ENCODE measurements at places on chromosomes 11 and 22.

GRCh38 chr11:27453701-27454100 lies 18.9 kb downstream of the LGR4 start:
- DNase-seq: no peak

DNA sequence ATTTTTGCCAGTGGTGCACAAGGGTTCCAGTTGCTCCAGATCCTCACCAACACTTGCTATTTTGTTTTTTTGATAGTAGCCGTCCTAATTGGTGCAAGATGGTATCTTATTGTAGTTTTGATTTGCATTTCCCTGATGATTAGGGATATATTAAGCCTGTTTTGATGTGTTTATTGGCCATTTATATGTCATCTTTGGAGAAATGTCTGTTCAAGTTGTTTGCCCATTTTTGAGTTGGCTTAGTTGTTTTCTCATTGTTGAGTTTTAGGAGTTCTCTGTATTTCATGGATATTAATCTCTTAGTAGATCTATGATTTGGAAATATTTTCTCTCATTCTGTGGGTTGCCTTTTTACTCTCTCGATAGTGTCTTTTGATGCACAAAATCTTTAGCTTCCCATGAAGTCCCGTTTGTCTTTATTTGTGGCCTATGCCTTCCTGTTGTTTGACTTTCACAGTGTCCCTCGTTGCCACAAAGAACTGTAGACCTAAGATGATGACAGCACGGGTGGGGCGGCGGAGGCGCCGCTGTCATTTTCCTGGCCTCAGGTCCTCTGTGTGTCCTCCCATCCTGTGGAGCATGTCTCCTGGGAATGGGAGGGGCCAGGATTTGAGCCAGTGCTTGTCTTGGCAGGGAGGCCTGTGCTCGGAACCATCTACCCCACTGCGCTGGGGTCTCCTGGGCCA lies 33.5 kb downstream of the LRP5 start:
- DNase-seq: no peak

DNA sequence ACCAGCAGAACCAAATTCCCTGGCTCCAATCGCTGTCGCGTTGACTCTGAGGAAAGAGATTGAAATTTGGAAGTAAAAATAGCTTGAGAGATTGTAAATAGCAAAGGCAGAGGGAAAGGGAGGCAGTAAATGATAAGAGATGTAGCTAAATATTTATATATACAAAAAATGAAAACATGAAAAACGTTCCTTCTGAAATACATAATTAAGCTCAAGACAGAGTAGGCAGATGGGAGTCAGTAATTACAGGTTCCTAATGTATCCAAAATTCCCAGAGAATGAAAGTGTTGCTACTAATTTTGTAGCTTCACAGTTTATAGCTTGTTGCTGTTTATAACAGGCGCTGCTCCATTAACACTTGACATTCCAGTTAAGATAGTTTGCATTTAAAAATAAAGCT lies 648.7 kb downstream of the KCNA4 start:
- no peak for DNase-seq

- no peak for DNase-seq
Measured at GRCh38 chr11:78740199-78741071, 165.8 kb upstream of the NARS2 start.

- DNase-seq: no peak
Measured at GRCh38 chr11:26867286-26867685, 126.6 kb upstream of the FIBIN start.

DNA sequence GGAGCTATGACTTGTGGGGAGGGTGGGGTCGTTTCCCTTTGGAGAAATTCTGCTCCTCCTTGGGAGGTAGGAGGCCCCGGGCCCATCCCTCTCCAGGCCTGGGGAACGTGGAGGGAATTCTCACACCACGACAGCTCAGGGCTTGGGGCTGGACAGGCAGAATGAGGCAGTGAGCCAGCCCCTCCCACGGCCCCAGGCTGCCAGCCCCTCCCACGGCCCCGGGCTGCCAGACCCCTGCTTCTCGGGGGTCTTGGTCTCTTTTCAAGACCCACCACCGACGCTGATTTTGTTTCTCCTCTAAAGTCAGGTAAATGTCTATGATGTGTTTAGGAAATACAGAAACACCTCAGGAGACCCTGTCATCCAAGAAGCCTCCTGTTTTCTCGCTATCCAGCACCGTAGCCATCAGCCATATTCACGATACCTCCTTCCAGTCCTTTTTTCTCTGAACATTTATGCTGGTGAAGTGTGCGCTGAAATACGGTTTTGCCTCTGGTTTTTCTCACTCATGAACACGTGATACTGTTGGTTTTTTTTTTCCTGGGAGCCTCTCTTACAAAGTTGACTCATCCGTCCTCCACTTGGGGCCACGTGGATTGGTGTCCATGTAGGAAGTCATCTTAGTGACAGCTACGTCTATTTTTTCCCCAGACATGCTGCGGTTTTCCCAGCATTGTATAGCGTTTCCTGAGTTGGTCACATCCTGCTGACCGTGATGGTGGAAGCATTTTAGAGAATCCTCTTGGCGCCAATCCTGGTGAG lies 1219.6 kb downstream of the BRD1 start:
- no peak for DNase-seq

DNA sequence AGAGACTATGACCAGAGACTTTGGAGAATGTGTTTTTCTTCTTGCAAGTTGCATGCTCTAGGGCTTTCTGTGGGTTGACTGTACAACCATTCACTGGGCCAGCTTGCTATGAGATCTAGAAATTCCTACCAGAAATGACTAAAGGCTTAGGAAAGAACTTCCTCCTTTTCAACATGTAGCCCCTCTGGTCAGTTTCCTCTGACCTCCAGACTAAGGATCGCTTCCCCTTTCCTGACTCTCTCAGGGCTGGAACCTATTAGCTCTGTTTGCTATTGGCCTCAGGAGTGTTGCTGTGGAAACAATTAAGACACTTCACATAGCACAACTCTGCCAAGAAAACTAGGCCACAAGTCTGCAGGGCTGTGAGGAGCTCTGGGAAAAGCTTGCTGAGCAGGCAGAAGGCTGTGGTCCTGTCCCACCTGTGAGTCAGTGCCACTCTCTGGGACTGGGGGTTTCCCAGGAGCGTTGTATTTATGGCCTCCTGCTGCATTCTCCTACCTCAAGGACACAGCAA lies 10.7 kb downstream of the CRY2 start:
- no peak for DNase-seq

DNA sequence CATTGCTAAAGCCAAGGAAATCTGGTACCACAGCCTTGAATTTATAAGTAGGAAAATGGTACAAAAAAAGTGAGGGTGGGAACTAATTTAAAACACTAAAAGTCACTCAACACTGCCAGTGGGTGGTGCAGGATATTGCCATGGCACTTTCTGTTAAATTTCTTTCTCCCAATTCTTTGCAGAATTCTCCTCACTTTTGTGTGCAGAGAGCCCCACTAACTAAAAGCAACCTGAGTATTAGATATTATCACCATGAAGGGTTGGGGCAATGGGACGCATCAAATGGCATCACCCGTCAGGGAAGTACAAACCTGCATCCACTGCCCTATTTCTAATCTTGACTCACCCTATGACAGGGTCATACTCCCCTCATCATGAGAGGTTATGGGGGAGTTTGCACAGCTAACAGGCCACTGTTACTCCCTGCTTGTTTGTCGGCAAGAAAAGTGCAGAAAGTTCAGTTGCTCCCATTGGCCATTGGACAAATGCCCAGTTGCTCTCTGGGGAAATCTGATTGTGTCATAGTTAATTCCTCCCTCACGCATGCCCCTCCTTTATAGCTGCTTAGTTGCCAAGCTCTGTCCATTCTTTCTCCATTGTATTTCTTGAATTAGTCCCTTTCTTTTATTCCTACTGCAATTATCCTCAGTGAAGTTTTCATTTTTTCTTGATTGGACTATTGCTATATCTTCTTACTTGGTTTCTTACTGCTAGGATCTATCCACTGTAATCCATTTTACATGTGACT lies 93.8 kb upstream of the BLID start:
- DNase-seq: no peak

DNA sequence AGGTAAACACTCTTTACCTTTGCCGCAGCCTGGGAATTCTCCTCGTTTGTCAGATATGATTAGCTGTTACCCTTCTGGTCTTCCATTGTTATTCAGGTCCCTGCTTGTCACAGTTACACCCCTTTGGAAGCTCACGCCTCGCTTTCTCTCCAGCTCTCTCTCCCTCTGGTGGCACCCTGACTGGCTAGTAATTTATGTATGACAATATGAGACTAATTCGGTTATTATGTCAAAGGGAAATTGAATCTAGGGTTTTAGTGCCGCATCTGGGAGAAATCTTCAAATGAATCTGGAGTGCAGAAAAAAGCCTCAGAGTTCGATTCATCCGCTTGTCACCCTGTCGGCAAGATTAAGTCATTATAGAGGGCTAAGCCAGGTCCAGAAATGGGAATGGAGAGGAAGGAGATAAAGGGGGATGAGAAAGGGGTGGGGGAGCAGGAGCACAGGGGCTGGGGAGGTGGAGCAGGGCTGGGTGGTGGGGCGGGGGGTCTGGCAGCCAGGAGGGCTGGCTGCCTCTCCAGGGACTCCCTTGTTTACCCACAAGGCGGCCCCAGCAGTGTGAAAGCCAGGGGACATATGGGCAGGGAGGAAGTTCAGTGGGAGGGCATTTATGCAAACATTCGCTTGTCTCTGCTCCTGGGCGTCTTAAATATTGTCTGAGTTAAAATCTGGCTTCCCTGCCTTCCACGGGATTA lies 179.0 kb upstream of the NECTIN1 start:
- DNase-seq: no peak

GRCh38 chr22:24053481-24054226 lies 42.5 kb downstream of the CABIN1 start:
- no peak for DNase-seq

- no peak for DNase-seq
Measured at GRCh38 chr11:107957109-107957588, 28.9 kb downstream of the RAB39A start.

- DNase-seq: no peak
Measured at GRCh38 chr11:70687716-70688115, 289.4 kb downstream of the CTTN start.

GRCh38 chr11:71370895-71371673 lies 77.1 kb downstream of the DHCR7 start:
- DNase-seq: no peak

GRCh38 chr11:74138572-74138971 lies 32.2 kb downstream of the C2CD3 start:
- DNase-seq: no peak

DNA sequence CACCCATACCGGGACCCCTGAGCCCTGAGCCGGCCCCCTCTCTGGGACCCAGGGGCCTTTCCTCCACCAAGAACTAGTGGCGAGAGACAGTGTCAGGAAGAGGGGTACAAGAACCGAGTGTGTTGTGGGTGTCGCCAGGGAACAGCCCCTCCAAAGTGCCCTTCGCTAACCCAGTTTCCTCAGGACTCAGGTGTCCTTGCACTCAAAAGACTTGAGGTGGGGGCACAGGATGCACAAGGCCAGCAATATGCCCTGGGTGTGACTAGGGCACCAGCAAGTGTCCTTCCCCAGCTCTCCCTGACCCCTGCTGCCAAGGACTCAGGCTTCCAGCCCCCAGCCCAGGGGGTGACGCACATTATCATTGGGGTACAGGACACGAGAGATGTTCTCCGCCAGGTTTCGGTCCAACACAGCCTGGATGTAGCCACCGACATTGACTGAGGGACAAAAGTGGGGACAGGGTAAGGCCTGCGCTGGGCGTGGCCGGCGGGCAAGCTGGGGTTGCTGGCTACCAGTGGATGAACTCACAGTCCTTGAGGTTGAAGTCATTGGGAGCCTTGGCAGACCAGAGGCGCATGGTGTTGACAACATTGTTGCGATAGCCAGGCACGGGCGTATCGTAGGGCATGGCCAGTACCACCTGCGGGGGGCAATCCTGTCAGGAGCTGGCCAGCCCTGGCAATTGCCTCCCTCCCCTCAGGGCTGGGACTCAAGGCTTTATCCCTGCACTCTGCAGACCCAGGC lies 4.7 kb downstream of the PYGM start:
- no peak for DNase-seq

GRCh38 chr22:26447584-26448329 lies 18.7 kb downstream of the ASPHD2 start:
- DNase-seq: no peak

DNA sequence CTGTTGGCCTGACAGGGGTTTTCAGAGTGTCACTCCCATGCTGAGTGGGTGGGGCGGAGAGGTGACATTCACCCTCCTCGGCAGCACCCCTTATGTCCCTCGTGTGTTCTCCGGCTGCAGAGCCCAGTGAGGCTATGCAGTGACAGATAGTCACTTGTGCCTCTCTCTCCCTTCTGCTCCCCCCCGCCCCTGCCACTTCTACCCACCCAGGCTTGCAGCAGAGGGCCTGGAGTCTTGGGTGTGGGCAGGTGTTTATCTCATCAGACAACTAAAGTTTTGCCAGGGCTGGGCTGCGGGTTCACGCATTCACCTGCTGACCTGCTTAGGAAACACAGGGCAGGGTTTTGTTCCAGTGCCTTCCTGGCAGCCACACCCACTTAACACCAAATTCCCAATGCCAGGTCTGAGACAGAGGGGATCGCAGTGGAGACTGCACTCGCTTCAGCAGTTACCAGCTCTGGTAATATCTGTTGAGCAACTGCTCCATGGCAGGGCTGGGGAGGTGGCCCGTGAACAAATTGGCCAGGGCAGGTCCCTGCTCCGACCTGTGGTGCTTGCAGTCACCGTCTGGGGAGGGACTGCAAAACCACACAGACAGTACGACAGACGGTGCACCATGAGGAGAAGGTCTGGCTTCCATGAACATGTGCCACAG lies 50.5 kb upstream of the ADA2 start:
- DNase-seq: no peak

- no peak for DNase-seq
Measured at GRCh38 chr22:47201186-47201995, 438.9 kb downstream of the TBC1D22A start.

DNA sequence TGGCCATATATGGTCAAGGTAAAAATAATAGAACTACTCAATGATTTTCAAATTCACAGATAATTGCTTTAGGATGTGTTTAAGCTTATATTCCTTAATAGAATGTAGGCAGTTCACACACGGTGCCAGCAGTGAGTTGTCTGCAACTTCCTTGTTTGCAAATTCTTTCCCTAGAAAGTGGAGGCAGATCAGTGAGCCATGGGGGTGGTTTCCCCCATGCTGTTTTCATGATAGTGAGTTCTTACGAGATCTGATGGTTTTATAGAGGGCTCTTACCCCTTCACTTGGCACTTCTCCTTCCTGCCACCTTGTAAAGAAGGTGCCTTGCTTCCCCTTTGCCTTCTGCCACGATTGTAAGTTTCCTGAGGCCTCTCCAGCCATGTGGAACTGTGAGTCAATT lies 111.8 kb upstream of the LMO1 start:
- no peak for DNase-seq

DNA sequence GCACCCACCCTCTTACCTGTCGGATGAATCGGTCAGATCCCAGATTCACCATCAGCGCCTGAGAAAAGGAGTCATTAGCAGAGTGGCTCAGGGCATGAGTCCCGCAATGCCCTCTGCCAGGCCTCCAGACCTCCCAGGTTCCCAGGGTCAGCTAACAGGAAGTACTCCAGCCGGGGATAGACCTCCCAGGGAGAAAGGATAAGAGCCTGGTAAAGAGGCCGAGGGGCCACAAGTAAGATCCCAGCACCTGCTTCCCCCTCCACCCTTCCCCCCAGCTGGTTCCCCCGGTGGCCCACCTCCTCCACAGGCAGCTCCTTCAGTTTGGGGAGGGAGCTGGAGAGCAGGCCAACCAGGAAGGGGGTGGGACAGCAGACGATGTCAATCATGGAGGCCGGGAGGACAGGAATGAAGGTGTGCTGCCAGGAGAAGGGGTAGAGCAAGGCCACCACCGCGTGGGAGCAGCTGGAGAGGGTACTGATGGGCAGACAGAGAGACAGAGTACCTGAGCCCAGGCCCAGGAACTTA lies 16.4 kb downstream of the RPL27A start:
- no peak for DNase-seq

GRCh38 chr11:66651016-66651415 lies 12.5 kb downstream of the RBM4 start:
- DNase-seq: no peak

- no peak for DNase-seq
Measured at GRCh38 chr11:117833401-117833891, 8.9 kb upstream of the FXYD2 start.
